ENCODE measurements at places on chromosomes 12 and 14.

DNA sequence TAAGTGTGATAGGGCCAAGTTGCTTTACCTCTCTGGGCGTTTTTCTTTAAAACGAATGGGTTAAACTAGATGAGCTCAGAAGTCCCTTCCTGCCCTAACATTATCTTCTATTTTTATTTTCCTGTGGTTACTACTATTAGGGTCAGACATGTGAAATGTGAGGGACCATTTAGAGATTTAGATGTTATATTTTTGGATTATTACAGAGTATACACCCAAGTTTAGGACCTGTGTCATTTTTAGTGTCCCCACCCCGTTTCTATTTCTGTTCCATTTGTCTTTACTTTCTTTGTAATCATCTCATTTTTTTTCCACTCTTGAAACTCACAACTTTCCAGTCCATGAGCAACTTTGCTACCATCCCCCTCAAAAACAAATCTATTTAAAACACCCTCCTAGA is 56.3 kb downstream of the SLC4A8 start:
- no peak for DNase-seq

DNA sequence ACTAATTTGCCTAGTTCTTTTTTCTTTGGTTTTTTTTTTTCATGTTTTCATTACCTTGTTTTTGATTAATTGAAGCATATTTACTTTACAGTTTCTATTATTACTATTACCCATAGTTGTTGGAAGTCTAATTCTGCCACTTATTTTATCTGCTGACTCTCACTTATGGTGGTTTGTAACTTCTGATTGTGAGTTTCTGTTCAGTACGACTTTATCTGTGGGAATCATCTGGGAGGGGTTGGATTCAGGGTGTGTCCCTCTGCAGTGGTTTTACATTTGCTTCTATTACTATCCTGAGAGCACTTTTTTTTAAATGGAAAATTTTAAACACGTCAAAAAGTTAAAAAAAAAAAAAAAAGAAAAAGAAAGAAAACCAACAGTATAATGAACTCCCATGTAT is 26.4 kb upstream of the SOS2 start:
- no peak for DNase-seq

- DNase-seq = no peak
Observed at GRCh38 chr14:68862954-68863594, 70.2 kb upstream of the ZFP36L1 start.

DNA sequence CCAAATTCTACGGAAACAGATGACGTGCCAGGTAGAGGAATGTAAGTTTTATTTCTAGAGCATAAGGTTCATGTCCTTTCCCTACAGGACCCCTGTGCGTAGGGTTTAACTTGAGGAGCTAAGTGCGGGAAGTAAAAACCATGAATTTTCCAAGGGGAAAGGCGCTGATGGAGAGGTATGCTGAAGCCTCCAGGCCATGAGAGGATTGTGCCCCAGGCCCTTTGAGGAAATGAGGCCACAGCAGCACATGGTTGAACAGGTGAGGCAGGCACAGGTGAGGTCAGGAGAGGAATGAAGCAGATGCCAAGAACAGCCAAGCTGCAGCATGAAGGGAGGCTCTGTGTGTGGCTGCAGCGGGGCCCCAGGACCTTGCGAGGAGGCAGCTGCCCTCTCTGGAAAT is 14.7 kb downstream of the ESRRB start:
- DNase-seq = no peak

- DNase-seq = peak; percentile 96
Observed at GRCh38 chr12:110109037-110109836, 14.9 kb upstream of the IFT81 start.

GRCh38 chr12:80212938-80213645 is 113.8 kb downstream of the OTOGL start:
- no peak for DNase-seq

GRCh38 chr12:32559434-32559833 is 119.7 kb upstream of the DNM1L start:
- no peak for DNase-seq

GRCh38 chr14:76981670-76982069 is 46.8 kb downstream of the IRF2BPL start:
- DNase-seq = no peak

DNA sequence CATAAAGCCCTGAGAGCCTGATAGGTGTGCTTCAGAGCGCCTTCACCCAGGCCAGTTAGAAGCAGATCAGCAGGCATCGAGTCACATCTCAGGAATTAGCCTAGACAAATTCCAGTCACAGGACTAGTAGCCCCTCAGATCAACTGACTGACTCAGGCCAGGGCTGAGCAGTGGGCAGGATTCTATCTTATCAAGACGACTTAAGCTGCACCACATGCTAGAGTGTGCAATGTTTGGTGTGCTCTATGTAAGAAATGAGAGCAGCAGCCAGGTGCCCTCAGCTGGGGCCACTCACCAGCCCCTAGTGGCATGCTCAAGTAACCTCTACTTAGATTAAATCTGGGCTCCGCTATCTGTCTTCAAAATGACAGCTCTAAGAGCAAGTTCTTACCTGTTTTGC is 19.7 kb upstream of the NGB start:
- no peak for DNase-seq

DNA sequence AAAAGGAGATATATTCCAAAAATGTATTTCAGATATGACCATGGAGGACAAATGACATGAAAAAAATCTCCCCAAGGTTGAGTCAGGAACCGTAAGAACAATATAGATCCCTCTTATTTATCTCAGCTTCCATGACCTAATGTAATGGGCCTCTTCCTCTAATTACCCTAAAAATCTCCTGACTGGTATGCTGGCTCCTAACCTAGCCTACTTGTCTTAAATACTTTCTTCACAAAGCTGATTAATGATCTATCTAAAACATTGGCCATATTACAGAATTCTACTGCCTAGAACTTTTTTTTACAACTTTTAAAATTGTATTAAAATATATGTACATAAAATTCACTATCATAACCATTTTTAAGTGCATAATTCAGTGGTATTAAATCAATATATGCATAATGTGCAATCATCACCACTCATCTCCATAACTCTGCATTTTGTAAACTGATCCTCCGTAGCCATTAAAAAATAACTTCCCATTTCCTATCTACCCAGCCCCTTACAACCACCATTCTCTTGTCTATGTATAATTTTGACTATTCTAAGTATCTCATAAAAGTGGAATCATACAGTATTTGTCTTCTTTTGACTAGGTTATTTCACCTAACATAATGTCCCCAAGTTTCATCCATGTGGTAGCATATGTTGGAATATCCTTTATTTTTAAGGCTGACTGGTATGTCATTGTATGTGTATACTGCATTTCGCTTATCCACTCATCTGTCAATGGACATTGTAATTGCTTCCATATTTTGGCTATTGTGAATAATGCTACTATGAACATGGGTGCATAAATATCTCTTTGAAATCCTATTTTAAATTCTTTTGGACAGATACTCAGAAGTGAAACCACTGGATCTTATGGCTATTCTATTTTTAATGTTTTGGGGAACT is 464.6 kb downstream of the ADAMTS20 start:
- DNase-seq = no peak

GRCh38 chr12:75905922-75906321 is 125.7 kb downstream of the PHLDA1 start:
- no peak for DNase-seq

DNA sequence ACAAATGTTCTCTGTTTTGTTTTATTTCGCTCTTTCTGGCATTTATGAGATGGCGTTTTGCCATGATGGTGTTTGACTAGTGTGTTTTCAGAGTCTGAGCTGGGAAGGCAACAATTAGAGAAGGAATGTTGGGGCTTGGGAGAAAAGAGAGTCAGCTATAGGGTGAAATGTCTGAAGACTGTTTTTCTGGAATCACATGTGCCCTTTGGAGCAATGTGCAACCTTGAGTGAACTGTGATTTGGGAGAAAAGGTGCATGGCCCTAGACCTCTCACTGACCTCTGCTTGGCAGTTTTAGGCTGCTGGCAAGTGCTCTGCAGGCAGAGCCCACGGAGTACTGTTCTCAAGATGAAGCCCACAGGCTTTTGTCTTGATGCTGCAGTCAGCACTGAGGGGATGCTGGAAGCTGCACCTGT is 379.9 kb upstream of the PDE3A start:
- DNase-seq = no peak

GRCh38 chr14:24461336-24461735 is 18.8 kb upstream of the SDR39U1 start:
- no peak for DNase-seq

GRCh38 chr14:43540948-43541347 is 966.1 kb downstream of the FSCB start:
- DNase-seq = no peak

DNA sequence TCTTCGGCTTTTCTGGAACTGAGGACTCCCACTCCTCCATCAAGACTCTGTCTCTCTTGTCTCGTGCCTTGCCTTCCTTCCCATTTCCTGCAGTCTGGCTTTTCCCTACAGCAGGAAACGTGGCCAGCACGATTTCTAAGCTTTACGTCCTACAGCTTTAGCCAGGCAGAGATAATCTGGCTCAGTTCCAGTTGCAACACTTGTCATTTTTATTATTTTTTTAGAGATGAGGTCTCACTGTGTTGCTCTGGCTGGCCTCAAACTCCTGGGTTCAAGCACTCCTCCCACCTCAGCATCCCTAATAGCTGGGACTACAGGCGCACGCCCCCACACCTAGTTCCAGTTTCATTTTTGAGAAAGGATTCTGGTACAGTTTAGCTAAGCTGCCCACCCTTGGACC is 19.9 kb downstream of the CALM1 start:
- DNase-seq = no peak

DNA sequence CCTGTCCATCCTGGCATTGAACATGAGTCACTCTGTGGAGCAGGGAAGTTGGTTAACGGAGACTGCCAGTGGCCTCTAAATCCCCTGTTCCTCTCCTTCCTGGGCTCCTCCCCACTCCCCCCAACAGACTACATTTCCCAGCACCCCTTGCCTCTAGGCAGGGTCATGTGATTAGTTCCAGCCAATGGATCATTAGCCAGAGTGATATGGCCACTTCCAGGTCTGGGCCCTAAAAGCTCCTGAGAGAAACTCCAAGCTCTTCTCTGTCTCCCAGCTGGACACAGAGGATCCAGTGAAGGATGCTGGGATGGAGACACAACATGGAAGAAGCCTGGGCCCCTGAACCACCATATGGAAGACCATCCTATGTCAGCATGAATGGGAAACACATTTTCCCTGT is 54.4 kb upstream of the RFLNA start:
- no peak for DNase-seq
